Natural killer cell (primary cell): ENCODE measurements at places on chromosomes 1 and 21. TPM values are rescaled to one million over a fixed set of nuclear protein-coding genes. Genes with fewer than 3 reads are reported as not detected.

DNA sequence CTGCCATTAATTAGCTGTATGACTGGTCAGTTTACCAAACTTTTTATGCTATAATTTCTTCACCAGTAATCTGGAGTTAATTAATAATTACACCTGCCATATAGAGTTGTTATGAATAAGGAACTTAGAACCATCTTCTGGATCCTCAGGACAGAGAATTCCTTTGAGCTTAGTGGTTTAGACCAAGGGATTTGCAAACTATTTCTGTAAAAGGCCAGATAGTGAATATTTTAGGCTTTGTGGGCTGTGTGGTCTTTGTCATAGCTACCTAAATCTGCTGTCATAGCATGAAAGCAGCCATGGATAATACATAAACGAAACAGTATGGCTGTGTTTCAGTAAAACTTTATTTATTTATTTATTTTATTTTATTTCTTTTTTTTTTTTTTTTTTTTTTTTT is 9.0 kb downstream of the TIMM17A start:
- H3K4me1 ChIP-seq = no peaks in the 10 kb centered on the region
- H3K36me3 ChIP-seq = peaks cover 58% of the 10 kb centered on the region
- H3K27ac ChIP-seq = no peak overlapping the region
- H3K27me3 ChIP-seq = no peaks in the 10 kb centered on the region

LRRC53 gene
- total RNA-seq = not detected

SPATA46 gene
- not detected for total RNA-seq

SCMH1 gene
- 10.2 TPM for total RNA-seq

DNA sequence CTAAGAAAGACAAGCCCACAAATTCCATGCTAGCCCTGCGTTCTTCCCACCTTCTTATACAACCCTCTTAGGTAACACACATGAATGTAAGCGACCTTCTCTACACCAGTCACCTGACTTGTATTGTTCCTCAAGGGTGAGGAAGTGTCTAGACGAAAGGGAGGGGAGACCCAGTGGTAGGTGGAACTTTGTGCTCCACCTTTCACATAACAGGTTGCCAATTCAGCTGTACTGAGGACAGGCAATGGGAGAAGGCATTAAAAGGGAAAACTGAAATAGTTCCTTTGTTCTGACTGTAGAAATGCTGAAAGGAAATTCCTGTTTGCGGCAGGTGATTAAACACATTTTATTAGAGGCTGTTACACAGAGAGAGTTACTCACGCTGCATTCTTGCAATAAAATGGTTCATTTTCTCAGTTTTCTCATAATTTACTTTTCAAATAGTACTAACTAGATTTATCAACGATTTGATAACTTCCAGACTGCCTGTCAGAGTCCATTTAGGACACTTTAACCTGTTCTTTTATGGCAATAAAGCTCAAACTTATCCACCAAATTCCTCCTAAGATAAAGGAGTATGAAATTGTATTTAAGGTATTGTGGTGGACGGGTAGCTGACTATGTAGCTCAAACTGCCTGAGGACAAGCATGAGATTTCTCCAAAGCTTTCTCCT is 17.8 kb upstream of the CHRM3 start:
- H3K4me1 ChIP-seq = no peaks in the 10 kb centered on the region
- no peak overlapping the region for H3K27ac ChIP-seq
- no peak for DNase-seq
- H3K27me3 ChIP-seq = no peaks in the 10 kb centered on the region

CD52 gene
- 454 TPM for total RNA-seq

DNA sequence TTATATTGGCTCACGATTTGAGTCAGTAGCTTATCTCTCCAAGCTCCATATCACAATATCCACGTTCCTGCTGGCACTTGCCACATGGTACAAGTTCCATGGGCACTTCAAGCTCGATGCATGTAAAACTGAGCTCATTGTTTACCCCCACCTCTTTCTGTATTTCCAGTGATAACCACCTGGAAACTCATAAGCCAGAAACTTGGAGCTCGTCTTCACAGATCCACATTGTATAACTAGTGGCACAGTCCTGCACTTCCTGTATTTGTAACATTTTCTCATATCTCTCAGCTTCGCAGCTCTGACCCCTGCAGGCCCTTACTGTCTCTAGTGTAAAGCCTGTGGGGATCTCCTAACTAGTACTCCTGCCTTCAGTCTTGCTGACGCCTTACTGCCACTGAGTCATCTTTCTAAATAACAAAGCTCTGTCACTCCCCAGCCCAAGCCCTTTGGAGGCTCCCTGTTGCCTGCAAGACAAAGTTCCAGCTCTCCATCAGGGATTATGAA is 6.5 kb upstream of the C2CD4D start:
- no peak overlapping the region for H3K4me3 ChIP-seq
- H3K36me3 ChIP-seq = no peaks in the 10 kb centered on the region
- no peak overlapping the region for H3K27ac ChIP-seq
- DNase-seq = peak; percentile 32

DNA sequence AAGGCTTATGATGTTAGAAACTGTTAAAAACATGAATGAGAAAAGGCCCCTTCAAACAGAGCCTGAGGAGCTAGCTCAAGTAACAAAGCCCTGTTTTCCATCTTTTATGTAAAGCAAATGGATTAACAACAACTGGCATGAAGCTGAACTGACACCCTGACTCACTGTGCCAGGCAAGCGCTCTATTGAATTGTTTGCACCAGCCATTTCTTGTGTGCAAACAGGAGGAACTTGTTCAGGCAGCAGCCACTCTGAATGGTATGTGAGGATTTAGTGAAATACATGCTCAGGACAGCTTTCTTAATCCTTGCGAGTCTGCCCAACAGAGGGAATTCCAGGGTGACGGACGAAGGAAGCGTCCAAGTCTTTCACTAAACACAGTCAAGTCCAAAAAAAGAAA is 291.1 kb upstream of the ADGRL2 start:
- DNase-seq = no peak
- no peaks in the 10 kb centered on the region for H3K36me3 ChIP-seq
- no peak overlapping the region for H3K4me3 ChIP-seq
- H3K27me3 ChIP-seq = no peaks in the 10 kb centered on the region

MANEAL gene
- 2.4 TPM for total RNA-seq
